ENCODE measurements at places on chromosomes 16 and 17.

- no peak for DNase-seq
These were observed 414.0 kb upstream of the RBFOX1 start for GRCh38 chr16:6918646-6919045.

- DNase-seq = no peak
These were observed 1.9 kb downstream of the GPR142 start for GRCh38 chr17:74369221-74369620.

DNA sequence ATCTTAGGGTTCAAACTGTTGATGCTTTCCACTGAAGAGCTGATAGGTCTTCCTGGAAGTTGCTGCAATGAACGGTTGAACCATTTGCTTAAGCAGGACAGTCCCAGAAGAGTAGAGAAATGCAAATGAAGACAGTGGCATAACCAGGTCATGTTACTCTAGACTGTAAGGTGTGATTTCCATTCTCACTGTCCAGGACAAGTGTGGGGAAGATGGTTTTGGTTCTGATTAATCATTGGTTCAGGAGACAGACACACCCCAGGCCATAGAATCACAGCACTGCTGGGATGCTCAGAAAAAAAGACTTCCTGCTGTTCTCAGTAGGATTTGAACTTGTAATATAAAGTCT, 34.8 kb upstream of the XYLT2 start:
- DNase-seq = no peak

DNA sequence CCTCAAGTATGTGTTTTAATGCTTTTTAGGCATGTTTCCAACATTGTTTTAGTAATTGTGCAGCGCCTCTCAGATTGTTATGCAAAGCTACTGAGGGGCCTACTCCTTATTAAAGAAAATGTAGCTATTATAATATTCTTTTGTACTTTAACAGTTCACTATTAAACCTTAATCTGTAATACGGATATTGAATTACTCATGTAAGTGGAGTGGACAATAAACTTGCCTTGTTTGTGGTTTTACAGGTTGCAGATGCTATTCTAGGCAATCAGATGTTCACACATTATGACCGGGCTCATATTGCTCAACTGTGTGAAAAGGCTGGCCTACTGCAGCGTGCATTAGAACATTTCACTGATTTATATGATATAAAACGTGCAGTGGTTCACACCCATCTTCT, 41.0 kb downstream of the PTRH2 start:
- DNase-seq = no peak

DNA sequence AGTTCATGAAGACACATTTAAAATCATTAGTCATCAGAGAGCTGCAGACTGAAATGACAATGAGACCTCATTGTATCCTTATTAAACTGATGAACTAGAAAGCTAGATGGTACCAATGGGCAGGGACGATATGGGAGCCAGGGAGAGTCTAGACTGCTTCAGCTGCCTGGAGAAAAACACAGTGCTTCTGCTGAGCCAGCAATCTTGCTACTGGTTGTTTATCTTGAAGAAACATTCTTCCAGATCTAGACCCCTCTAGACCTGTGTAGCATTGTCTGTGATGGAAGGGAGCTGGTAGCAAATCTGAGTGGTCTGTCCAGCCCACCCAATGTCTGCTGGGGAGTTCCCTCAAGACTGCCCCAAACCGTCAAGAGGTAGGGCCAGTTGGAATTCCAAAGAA, 2.0 kb upstream of the DRC7 start:
- DNase-seq = no peak

DNA sequence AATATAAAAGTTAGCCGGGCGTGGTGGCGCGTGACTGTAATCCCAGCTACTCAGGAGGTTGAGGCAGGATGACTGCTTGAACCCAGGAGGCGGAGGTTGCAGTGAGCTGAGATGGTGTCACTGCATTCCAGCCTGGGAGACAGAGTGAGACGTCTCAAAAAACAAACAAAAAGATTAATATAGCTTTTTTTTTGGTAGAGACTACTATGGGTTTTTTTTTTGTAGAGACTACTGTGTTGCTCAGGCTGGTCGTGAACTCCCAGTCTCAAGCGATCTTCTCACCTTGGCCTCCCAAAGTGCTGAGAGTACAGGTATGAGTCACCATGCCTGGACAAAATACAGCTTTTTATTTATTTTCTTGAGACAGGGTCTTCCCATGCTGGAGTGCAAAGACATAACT, 20.2 kb downstream of the ZNRF1 start:
- DNase-seq = no peak

GRCh38 chr16:52812678-52813556, 239.8 kb downstream of the CHD9NB start:
- DNase-seq = no peak

- no peak for DNase-seq
These were observed 170.2 kb downstream of the RAB11FIP4 start for GRCh38 chr17:31561469-31562375.

DNA sequence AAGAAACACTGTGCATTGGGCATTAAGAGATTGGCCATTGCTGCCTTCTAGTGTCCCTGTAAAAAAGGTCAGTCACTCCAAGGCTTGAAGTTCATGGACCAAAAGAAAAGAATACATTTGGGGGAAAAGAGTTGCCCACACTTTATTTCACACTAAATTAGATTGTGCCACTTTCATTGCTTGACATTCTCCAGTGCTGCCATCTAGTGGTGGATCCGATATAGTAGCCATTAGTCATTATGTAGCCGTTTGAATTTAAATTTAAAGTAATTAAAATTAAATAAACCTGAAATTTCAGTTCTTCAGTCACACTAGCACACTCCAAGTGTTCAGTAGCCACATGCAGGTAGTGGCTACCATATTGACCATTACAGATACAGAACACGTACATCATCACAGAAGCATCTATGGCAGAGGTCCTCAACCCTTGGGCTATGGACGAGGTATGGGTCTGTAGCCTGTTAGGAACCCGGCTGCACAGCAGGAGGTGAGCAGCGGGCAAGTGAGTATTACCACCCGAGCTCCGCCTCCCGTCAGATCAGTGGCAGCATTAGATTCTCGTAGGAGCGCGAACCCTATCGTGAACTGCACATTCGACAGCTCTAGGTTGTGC, 21.9 kb upstream of the CDH5 start:
- no peak for DNase-seq

DNA sequence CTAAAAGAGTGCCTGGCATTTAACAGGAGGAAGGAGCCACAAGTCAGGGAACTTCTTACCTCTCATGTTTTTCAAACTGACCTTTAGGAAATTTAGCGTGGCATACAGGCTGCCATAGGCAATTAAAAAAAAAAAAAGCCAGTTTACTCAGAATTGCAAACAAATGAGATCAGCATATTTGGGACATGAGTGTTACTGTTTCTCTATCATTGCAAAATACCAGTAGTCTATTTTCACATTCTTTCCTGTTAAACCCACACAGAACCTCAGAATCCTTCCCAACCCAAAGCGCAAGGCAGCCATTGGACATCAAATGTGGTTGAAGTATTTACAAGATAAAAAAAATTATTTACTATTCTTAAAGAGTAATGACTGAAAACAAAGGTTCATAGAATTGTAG, 366.4 kb upstream of the DYNLRB2 start:
- DNase-seq = no peak

GRCh38 chr17:37761059-37761458, 16.2 kb upstream of the HNF1B start:
- DNase-seq = no peak

GRCh38 chr17:52207796-52208195, 49.3 kb upstream of the CA10 start:
- DNase-seq = no peak

DNA sequence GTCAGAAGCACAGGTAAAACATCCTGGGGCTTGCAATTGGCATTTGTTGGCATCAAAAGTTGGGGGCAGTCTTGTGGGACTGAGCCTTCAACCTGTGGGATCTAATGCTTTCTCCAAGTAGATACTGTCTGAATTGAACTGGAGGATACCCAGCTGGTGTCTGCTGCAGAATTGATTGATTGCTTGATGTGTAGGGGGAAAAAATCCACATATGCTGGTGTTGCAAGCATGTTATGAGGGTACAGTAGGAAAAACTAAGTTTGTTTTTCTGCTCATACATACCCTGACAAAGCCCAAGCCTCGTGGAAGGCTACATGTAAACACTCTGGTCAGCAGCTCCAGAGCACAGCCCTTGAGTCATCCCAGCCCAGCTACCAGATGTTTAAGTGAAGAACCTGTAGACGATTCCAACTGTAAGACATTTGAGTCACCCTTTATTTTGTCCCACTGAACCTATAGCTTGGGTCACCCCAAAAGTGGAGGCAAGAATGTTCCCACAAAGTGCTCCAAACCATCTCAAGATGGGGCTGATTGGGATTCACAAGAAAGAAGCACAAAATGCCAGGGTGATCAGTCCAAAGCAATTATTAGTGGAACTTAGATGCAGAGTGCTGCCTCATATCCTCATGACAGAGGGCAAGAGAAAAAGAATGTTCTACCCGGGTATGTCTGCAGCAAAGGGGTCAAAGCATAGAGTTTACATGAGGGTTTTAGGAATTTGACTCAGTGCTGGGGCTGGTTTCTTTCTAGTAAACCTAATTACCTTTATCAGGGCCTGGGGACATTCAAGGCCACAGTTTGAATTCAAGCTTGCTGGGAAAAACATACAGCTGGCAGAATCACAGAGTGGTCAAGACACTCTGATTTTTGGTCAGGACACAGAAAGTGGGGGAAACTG, 9.6 kb upstream of the APPBP2 start:
- no peak for DNase-seq

DNA sequence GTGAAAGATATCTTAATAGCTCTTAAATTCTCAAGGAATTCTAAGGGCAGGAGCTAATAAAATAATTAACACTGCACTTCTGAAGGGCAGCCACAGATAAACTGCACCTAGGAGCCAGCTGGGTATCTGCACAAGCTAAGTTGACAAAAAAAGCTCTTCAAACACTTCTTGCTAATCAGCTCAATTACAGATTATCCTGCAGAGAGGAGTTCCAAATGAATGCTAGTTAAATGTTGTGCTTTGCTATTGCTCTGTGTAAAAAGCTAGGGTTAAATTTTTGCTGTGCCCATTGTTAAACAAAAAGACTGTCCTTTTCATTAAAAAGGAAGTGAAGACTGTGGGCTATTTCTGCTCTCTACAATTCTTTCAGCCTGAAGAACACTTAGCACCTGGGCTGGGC, 158.5 kb upstream of the SHISA6 start:
- no peak for DNase-seq

GRCh38 chr17:4679658-4680057, 24.3 kb downstream of the PELP1 start:
- DNase-seq = no peak

- DNase-seq = no peak
These were observed 10.6 kb downstream of the KSR1 start for GRCh38 chr17:27466743-27467375.

DNA sequence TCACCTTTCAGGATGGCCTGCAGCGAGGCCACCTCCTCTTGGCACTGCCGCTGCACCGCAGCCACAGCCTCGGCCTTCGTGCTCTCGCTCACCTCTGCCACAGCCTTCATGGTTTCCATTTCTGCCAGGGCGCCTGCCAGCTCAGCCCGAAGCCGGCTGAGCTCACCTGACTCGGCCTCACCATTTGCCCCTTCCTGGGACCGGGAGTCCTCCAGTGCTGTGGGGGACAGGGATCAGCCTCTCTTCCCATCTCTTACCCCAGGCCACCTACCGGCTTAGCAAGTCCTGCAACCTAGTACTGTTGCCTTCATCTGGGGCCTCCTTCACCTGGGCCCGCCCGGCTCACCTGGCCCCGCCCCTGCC, 658 bp downstream of the RABEP2 start:
- no peak for DNase-seq

DNA sequence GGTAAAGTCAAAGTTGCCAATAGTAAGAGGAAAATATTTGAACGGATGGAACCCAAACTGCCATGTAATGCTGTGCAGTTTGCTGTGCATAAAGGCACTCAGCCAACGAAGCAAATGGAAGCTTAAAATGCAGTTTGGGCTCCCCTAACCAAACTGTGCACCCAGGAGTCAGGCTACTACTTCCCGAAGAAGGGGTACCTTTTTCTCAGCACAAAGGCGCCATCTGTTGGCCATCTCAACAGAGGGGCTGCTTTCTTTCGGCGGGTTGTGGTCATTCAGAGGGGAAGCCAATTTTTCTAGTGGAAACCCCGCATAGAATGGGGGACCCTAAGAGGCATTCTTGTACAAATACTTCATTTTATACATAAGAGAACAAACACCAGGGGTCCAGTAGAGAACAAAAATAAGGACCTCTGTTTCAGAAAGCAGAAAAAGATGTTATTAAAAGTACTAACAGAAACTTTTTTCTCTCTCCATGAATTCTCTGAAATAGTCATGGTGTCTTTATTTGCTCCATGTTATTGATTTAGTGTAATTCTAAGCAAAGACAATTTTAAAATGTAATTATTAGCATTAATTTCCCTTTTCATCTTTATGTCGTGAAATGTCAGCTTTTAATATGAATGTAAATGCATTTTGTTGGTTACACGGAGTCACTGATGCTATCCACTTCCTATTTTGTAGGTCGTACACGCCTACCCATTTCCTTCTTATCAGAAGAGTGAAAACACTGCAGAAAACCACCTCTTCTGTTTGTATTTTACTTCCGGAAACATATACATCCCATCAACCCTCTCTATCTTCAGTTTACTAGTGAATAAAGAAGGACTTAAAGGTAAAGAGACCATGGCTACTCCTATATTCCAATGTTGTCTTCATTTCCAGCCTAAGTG, 453.3 kb downstream of the KCNJ2 start:
- DNase-seq = peak; percentile 25

DNA sequence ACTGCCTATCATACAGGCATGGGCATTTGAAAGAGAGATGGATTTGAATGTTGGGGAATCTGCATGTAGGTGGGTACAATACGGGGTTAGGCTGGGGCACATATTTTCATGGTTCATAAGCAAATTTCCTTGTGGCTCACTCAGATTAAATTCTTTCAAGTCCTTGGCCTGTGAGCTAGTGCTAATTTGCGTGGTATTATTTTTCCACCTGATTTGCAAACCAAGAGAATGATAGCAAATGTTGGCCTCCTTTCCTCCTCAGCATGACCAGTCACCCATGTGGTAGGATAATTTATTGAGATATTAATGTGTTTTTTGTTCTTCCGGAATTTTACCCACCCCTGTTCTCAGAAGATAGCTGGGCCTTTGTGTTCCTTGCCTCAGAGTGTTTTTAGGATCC, 22.9 kb downstream of the FAM20A start:
- DNase-seq = no peak

- no peak for DNase-seq
These were observed 5.4 kb downstream of the ITGAE start for GRCh38 chr17:3795390-3796102.

- DNase-seq = no peak
These were observed 50.6 kb downstream of the MGAT5B start for GRCh38 chr17:76918811-76919210.

DNA sequence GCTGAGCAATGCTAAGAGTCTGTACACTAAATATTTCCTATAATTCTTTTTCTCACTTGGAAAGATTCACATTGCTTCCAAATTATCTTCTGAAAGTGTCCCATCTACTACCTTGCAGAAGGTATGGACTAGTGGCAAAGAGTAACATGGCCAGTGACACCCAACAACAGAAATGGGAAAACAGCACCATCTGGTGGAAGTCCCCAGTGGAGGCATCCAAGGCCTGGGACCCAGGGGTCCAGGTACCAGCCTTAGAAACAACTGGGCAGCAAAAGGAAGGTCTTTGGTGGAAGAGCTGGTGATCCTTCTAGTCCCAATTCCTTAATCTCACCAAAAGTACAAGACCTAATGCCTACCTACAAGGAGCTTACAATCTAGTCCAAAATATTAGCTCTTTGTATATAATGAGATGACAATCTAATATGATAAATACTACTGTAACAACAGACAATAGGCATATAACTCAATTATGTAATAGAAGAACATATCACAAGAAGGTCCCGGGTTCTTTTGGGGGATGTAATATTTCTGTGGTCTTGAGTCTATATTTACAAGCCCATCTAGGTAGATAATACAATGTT, 55.3 kb downstream of the SKAP1 start:
- DNase-seq = no peak
